Pancreas (tissue), 10 donors: ENCODE measurements at places on chromosomes 1 and 21. TPM values are rescaled to one million over a fixed set of nuclear protein-coding genes. Genes with fewer than 3 reads are reported as not detected.

Gene GRHL3
- total RNA-seq: 0.20 TPM

Gene CCDC185
- not detected for total RNA-seq

Gene KAZN
- total RNA-seq: 6.0 TPM

Gene RSPH1
- 1.8 TPM for total RNA-seq

Gene RIMS3
- total RNA-seq: 0.76 TPM

Gene TNFRSF8
- total RNA-seq: 0.09 TPM

Gene ALPL
- 2.9 TPM for total RNA-seq

Gene SERPINC1
- total RNA-seq: not detected

Gene OR10K2
- not detected for total RNA-seq

GRCh38 chr1:230415405-230416132 lies 10.6 kb downstream of the PGBD5 start:
- no peaks in the 10 kb centered on the region for H3K36me3 ChIP-seq
- no peak overlapping the region for H3K27ac ChIP-seq
- H3K4me1 ChIP-seq: no peaks in the 10 kb centered on the region
- H3K27me3 ChIP-seq: no peaks in the 10 kb centered on the region
- H3K4me3 ChIP-seq: no peak overlapping the region

DNA sequence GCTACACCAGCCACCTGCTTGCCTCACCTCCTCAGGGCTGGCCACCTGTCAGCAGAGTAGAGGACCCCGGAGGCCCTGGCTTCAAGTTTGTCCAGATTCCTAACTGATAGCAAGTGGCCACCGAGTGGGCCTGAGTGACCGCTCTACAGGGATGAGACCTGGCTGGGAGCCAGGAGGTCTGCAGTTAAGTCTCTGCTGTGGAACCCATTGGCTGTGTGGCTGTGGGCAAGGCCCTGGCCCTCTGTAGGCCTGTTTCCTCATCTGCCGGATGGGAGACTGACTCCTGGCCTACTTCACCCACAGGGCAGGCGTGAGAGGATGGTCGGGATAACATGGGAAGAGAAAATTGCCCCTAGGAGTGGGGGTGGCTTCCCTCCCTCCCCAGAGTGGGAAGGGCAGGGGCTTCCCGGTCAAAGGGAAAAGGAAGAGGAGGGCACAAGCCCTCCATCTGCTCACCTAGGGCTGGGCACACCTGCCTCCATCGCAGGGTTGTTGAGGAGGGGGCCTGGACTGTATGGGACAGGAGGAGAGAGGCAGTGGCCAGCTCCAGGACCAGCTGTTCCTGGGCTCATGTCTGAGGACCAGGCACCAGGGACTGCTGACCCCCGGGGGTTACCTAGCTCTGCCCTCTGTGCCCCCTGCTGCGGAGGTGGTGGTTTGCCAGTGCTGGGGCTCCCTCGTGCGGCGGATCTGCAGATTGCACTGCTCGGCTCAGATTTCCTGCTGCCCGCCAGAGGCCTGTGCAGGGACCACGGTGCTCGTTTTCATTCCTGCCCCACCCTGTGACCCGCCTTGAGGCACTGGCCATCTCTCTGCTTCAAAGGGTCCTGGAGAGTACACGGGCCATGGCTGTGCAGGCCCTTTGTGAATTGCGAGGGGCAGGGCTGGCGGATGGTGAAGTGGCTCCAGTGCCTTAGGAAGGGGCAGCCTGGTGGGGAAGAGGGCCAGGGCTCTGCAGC lies 9.1 kb upstream of the MTFR1L start:
- H3K27me3 ChIP-seq: no peaks in the 10 kb centered on the region
- DNase-seq: no peak
- H3K4me3 ChIP-seq: no peak overlapping the region
- H3K4me1 ChIP-seq: peaks cover 13% of the 10 kb centered on the region

GRCh38 chr1:45752441-45753052 lies 2.1 kb upstream of the IPP start:
- H3K4me3 ChIP-seq: no peak overlapping the region
- no peak overlapping the region for H3K27ac ChIP-seq

GRCh38 chr1:213681788-213682340 lies 305.9 kb upstream of the PROX1 start:
- no peak overlapping the region for H3K4me3 ChIP-seq
- no peaks in the 10 kb centered on the region for H3K36me3 ChIP-seq
- no peaks in the 10 kb centered on the region for H3K4me1 ChIP-seq
- no peak overlapping the region for H3K27ac ChIP-seq
- DNase-seq: no peak

- H3K27me3 ChIP-seq: no peaks in the 10 kb centered on the region
- no peaks in the 10 kb centered on the region for H3K4me1 ChIP-seq
- H3K4me3 ChIP-seq: no peak overlapping the region
- no peak for DNase-seq
- no peaks in the 10 kb centered on the region for H3K36me3 ChIP-seq
Observed at GRCh38 chr1:216448011-216448510, 24.8 kb upstream of the USH2A start.

GRCh38 chr1:119544165-119544762 lies 37.3 kb downstream of the HSD3B1 start:
- H3K4me3 ChIP-seq: no peak overlapping the region
- peaks cover 4% of the 10 kb centered on the region for H3K4me1 ChIP-seq
- H3K36me3 ChIP-seq: no peaks in the 10 kb centered on the region
- no peak overlapping the region for H3K27ac ChIP-seq
- no peaks in the 10 kb centered on the region for H3K27me3 ChIP-seq

DNA sequence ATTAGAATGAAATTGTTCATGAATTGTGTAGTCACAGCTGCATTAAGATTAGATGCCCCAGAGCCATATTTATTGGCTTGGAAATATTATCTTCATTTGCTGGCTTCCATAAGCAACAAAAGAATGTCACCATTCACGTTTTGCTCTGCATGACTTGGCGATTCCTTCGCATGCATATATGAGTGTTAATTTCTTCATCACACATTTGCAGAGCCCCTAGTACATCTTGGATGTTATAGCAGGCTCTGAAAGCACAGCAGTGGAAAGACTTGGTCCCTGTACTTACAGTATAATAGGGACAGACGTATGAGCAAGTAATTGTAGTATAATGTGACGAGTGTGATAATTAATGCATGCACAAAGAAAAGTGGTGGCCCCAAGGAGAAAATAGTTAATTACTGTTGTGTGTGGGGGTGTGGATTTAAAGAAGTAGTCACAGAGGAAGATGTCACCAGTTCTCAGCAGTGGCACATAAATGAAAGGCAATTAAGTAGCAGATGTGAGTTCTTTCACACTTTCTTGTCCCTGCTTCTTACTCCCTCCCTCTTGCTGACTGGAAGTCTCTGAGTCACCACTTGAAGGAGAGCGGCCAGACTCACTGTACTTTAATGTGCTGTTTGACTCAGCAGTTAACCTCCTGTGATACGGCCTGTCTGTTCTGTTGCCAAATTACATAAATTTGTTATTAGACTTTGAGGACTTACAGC lies 21.0 kb downstream of the S100A10 start:
- H3K36me3 ChIP-seq: no peaks in the 10 kb centered on the region
- peaks cover 28% of the 10 kb centered on the region for H3K4me1 ChIP-seq
- no peak for DNase-seq

- no peaks in the 10 kb centered on the region for H3K36me3 ChIP-seq
- H3K4me1 ChIP-seq: no peaks in the 10 kb centered on the region
- no peaks in the 10 kb centered on the region for H3K27me3 ChIP-seq
- no peak for DNase-seq
Observed at GRCh38 chr1:50266509-50266908, 156.7 kb downstream of the DMRTA2 start.

- H3K4me1 ChIP-seq: no peaks in the 10 kb centered on the region
- H3K27me3 ChIP-seq: no peaks in the 10 kb centered on the region
- DNase-seq: no peak
- H3K36me3 ChIP-seq: no peaks in the 10 kb centered on the region
- H3K27ac ChIP-seq: no peak overlapping the region
- H3K4me3 ChIP-seq: no peak overlapping the region
Observed at GRCh38 chr1:174723816-174724215, 275.9 kb upstream of the CACYBP start.
